NCI-H460 (cell line): ENCODE measurements at places on chromosomes 16 and 17. TPM values are rescaled to one million over a fixed set of nuclear protein-coding genes. Genes with fewer than 3 reads are reported as not detected.

The METTL9 gene
- total RNA-seq: 251 and 259 TPM in 2 replicates

The RGS9 gene
- 5.0 and 5.8 TPM in 2 replicates for total RNA-seq

The CDIP1 gene
- 4.7 and 5.3 TPM in 2 replicates for total RNA-seq

The MT4 gene
- not detected in 2 replicates for total RNA-seq

The SMG6 gene
- total RNA-seq: 7.2 and 8.7 TPM in 2 replicates

The NACA2 gene
- not detected in 2 replicates for total RNA-seq

The ANKFY1 gene
- 14.5 and 15.4 TPM in 2 replicates for total RNA-seq

The PERCC1 gene
- not detected in 2 replicates for total RNA-seq

The RNF157 gene
- 1.3 and 1.9 TPM in 2 replicates for total RNA-seq

The SEC14L1 gene
- 15.2 and 18.8 TPM in 2 replicates for total RNA-seq

The HSPB9 gene
- 0.07 TPM in 1 of 2 replicates, not detected in the other for total RNA-seq

- DNase-seq: no peak
Measured at GRCh38 chr17:83013779-83014117, 65.7 kb upstream of the METRNL start.

GRCh38 chr17:37824534-37825485 lies 80.0 kb upstream of the HNF1B start:
- DNase-seq: peak; percentile 29

DNA sequence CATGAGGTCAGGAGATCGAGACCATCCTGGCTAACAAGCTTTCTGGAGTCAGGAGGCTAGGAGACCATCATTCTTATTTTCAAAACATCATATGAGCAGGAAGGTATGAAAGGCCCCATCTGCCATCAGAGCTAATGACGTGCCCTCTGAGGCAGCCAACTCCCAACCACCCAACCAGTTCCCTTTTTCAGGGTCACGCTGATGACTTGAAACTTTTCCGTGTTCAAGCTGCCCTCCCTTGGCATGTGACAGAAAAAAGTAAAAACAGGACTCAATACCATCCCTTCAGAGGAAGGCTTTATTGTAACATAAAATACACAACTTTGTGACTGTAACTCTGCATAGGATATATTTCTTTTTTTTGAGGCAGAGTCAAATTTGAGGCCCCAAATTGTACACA lies 4.6 kb upstream of the GHDC start:
- DNase-seq: no peak

- no peak for DNase-seq
Measured at GRCh38 chr17:36092230-36092629, 2.3 kb upstream of the CCL3 start.

- DNase-seq: no peak
Measured at GRCh38 chr17:5948811-5949210, 121.4 kb upstream of the WSCD1 start.

GRCh38 chr17:83131401-83132011 lies 52.1 kb downstream of the METRNL start:
- no peak for DNase-seq

DNA sequence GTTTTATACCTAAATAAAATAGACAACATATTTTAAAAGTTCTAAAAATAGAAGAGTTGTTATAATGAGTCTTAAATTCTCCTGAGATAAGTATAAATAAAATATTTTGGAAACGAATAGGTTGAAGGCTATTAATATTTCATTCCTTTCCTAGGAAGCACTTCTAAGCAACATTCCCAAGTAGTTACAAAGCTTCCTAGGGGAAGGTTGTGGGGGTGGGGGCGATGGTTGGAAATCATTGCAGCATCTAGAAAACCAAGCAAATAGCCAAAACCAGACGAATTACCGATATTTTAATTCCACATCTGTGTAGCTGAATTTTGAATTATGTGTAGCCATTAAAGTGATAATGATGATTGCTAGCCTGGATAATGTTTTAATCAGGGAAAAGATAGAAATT lies 26.9 kb downstream of the PTRH2 start:
- DNase-seq: no peak

- no peak for DNase-seq
Measured at GRCh38 chr16:26365161-26365940, 673.6 kb downstream of the HS3ST4 start.

DNA sequence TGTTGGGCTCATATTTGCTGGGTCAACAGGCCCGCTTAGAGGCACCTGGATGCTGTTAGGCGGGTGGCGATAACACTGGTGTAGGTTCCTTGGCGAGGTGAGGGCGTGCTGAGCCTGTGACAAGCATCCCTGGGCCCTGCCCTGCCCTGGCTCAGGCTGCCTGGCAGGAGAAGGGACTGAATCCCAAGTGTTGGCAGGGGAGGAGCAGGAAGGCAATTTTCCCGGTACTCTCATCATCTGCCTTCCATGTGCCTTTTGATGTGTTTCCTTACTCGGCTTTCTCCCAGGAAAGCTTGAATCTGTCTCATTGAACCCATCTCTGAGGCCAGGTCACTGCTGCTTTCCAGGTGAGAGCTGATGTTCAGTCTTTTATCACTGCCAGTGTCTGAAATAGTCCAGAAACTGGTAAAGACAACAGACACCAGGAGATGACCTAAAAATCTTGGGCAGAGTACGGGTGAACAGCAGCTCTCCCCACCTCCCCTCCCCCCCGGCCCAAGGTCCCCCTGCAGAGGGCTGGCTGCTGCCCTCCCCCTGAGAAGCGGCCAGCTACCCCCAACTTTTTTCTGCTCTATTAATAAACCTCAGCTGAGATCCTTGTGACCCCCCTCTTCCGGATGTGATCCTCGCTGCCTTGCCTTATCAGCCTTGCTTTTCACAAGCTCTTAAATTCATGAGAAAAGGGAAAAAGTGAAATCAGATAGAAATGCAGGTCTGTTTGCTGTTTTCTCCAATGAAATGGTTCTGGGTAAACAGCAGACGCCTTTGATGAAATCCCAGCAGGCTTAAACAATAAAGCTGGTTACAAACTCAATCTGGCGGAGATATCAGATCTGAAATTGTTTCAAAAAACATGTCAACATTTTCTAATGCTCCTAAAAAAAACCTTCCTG lies 29.0 kb downstream of the RTN4RL1 start:
- DNase-seq: no peak

GRCh38 chr17:42311240-42312034 lies 23.1 kb downstream of the STAT5A start:
- no peak for DNase-seq

GRCh38 chr17:65431116-65431515 lies 130.3 kb downstream of the AXIN2 start:
- no peak for DNase-seq

DNA sequence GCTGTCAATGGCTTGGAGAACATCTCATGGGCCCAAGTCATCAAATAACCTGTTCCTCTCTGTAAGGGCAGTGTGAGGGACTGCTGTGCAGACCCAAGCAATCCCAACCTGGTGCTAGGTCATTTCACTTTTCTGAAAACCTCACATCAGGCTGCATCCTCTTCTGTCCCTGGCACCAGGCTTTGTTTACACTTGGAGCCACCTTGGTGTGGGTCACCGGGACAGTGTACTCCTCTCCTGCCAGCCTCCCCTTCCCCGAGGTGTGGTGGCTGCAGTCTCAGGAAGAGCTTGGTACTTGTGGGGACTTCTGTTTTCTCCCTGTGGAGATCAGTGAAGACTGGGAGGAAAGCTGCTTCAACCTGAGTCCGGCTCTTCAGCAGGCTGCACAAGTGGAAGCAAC lies 12.4 kb downstream of the SLC7A6OS start:
- no peak for DNase-seq

DNA sequence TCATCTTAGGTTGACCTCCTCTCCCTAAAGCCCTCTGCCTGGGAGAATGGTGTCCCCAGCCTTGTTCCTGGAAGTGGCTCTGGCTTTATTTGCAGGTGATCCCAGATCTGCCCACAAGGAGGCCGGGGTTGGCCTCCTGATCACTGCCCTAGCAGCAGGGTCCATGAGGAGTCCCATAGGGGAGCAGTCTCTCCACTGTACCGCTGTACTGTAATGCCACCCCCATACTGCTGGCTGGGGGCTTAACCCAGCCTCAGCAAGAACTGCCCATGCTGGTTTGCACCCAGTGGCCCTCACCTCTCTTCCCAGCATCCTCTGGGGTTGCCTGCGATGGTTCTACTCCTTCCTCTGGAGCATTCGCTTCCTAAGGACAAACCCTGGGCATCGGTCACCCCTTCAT lies 39.1 kb downstream of the PSME3IP1 start:
- no peak for DNase-seq

GRCh38 chr16:78122774-78123315 lies 23.4 kb downstream of the WWOX start:
- DNase-seq: peak; percentile 66

- DNase-seq: no peak
Measured at GRCh38 chr17:82976982-82977488, 102.4 kb upstream of the METRNL start.

DNA sequence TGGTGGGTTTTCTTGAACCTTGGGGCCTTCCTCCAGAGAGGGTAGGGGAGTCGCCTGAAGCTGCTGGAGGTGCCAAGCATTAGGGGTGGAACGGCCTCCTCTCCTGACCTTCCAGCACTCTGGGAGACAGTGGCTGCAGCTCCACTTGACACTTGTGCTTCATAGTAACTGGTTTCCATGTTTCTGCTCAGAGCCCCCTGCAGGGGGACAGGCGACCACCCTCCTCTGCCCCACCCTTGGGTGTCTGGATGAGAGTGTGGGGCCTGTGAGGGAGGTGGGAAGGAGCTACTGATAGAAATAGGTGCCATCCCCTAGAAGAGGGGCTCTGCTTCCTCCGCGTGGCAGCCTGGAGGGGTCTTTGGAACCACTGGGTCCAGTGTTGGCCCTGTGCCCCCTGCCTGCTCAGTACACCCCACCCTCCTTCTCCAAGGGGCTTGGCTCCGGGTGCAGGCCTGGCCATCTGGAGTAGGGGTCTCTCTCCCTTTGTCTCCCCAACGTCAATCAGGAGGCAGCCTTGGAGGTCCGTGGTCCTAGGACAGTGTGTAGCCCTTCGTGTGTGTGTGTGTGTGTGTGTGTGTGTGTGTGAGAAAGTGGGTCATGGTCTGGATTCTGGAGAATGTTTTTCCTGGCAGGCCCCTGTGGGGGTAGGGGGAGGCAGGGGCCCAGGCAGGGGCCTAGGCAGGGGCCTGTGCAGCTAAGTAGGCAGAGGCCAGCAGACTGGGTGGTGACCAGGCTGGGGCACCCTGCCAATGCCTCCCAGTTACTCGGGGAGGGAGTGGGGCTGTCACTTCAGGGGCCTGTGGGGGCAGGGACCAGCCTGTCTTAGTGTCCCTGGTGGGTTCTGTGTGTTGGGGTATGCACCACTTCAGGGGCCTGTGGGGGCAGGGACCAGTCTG lies 4.9 kb downstream of the LASP1 start:
- DNase-seq: no peak

DNA sequence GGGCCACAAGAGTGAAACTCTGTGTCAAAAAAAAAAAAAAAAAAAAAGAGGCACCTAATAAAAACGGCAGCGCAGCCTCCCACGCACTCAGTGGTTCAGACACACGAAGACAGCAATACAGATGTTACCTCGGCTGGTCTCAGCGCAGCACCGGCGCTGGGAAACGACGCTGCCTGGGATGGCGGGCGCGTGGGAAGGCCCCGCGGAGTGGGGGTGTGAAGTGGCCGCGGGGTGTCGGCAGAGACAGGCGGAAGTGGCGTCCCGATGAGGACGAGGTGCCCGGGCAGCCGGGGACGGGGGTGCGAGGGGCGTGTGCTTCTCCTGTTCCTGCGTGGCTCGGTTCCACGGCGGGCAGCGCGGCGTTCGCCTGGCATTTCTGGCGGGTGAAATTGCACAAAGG lies 179.4 kb downstream of the BANP start:
- no peak for DNase-seq

DNA sequence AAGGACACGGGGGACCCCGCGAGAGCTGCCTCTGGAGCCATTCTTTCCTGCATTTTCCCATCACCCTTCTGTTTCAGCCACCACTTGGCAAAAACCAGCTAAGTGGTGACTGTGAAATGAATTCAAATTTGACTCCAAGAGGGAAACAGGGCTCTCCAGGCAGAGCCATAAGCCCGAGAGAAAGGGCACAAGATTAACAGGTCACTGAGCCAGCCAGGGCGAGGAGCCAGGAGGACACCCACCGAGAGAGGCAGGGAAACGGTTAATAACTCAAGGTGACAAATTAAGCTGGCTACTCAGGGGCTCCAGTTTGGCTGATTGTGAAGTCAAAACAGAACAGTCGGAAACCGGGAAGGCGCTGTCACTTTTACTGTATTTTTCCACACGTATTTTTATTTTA lies 67.8 kb upstream of the SOX9 start:
- DNase-seq: no peak

DNA sequence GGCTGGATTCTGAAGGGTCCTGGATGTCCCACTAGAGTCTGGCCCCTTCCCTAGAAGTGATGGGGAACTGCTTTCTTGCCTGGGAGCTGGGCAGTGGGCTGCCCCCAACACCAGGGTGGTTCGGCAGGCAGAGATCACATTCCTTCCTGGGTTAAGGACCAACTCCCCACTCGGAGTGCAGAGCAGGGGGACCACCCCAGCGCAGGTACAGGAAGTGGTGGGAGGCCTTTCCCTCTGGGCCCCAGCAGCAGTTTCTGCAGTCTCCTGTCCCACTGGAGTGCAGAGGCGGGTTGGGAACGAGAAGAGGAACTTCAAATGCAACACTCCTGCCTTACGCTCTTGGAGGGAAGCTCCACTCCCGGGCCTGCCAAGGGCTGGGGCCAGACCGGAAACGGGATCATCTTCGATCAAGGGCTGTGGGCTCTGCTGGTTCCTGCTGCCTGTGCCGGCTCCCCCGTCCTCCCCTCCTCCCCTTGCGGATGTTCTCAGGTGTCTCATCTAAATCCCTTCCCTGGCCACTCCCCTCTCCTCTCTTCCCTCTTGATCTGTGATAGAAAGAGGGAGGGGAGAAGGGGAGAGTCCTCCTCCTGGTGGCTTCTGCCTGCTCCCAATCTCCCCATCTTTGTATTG lies 9.0 kb upstream of the NGFR start:
- DNase-seq: no peak

DNA sequence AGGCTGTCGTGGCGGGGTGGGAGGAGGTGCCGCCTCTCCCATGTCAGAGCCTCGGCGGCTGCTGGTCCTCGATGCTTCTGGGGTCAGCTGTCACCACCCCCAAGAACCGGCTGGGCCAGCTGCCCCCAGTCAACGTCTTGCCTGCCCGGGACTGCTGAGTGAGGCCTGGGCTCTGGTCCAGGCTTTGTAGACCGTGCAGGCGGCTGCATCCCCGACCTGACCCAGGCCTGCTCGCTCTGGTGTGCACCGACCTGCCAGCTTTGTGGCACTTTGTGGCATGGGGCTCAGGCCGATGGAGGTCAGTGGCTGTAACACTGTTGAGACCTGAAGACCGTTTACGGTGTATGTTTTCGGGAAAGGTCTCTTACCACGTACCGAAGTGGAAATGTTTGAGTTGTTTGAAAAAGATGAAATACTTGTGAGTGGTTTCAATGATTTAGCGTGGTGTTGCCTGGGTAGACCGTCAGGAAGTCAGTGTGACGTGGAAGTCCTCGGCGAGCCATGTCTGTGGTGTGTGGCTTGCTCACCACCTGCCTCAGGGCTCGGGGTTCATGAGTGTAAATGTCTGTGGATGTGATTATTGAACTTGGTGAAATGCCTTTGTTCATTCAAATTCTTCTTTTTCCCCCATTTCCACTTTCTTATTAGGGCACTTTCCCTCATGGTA lies 53.2 kb upstream of the ZNF750 start:
- no peak for DNase-seq
